ENCODE measurements at places on chromosomes 11 and 22. TPM values are rescaled to one million over a fixed set of nuclear protein-coding genes. Genes with fewer than 3 reads are reported as not detected.

ARHGAP8 gene
- 63.4 TPM for total RNA-seq

GRK3 gene
- total RNA-seq = 27.4 TPM

FREY1 gene
- 9.9 TPM for total RNA-seq

RAPSN gene
- total RNA-seq = not detected

GLB1L2 gene
- 17.1 TPM for total RNA-seq

DNA sequence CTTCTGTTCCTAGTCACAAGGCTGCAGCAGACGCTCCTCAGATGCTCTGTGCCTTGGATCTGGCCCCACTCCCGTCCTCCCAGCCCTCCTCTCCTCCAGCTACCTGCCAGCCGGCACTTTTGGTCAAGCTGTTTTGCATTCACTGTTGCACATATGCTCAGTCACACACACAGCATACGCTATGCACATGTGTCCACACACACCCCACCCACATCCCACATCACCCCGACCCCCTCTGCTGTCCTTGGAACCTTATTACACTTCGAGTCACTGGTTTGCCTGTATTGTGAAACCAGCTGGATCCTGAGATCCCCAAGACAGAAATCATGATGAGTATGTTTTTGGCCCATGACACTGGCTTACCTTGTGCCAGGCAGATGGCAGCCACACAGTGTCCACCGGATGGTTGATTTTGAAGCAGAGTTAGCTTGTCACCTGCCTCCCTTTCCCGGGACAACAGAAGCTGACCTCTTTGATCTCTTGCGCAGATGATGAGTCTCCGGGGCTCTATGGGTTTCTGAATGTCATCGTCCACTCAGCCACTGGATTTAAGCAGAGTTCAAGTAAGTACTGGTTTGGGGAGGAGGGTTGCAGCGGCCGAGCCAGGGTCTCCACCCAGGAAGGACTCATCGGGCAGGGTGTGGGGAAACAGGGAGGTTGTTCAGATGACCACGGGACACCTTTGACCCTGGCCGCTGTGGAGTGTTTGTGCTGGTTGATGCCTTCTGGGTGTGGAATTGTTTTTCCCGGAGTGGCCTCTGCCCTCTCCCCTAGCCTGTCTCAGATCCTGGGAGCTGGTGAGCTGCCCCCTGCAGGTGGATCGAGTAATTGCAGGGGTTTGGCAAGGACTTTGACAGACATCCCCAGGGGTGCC is 109.8 kb downstream of the BCR start:
- DNase-seq = peak; percentile 71

GRCh38 chr11:78441956-78442355 is 24.3 kb upstream of the GAB2 start:
- DNase-seq = no peak

DNA sequence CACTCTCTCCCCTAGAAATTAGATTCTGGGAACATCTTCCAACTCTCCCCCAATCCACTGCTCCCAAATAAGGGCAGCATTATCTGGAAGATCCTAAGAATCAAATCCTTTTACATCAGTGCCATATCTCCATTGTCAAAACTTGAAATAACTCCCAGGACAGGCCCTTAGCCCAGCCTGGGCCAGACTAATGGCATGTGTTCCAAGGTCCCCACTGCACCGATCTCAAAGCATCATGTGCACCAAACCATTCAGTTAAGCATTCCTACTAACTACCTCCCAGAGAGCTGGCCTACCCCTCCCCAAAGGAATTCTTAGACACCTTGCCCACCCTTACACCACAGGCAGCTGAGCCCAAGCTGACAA is 44.2 kb upstream of the POU2AF1 start:
- no peak for DNase-seq

DNA sequence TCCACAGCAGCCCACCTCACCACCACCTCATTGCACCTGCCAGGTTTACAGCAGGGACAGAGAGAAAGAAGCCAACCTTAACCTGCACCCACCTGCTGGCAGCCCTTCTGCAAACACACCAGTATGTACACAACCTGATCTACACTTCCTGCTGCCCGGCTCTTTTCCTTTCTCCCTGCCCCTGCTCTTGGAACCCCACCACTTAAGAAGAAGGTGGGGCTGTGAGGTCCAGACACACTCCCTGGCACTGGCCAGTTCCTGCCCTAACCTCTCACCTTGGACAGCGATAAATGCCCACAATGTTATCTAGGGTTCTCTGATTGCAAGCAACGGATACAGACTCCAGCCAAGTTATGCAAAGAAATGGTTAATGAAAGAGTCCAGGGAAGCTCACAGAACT is 10.8 kb upstream of the SLC35C1 start:
- DNase-seq = peak; percentile 61

DNA sequence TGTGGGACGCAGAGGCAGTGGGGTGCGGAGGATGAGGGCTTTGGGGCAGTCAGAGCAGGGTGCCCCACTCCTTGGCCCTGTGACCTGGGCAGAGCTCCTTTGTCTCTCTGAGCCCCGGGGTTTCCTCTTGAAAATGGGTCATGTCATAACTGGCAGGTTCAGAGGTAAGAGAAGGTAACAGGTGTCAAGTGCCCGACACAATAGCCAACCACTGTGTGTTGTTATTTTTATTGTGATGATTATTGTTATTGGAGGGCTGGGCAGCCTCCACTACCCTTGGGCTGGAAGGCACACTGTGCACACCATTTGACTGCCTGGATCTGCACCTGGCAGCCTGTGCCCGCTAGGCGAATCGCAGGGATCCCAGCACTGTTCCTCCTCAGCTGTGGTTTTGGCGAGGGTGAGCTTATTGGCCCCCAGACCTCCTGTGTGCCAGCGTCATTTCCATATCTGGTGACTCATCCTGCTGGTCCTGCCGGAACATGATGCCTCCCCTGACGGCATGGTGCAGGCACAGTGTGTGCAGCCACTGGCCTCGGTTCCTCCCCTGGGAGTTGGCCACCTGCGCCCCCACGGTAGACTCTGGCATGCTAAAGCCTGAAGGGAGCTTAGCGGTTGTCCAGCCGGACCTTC is 15.4 kb upstream of the SOX10 start:
- DNase-seq = no peak

- no peak for DNase-seq
These were observed 89.0 kb downstream of the RELT start for GRCh38 chr11:73465023-73465675.

GRCh38 chr11:117520201-117520600 is 192.5 kb downstream of the CEP164 start:
- no peak for DNase-seq

GRCh38 chr11:14029440-14029839 is 66.9 kb downstream of the SPON1 start:
- DNase-seq = no peak

- DNase-seq = no peak
These were observed 15.1 kb downstream of the MYEOV start for GRCh38 chr11:69308936-69309615.

DNA sequence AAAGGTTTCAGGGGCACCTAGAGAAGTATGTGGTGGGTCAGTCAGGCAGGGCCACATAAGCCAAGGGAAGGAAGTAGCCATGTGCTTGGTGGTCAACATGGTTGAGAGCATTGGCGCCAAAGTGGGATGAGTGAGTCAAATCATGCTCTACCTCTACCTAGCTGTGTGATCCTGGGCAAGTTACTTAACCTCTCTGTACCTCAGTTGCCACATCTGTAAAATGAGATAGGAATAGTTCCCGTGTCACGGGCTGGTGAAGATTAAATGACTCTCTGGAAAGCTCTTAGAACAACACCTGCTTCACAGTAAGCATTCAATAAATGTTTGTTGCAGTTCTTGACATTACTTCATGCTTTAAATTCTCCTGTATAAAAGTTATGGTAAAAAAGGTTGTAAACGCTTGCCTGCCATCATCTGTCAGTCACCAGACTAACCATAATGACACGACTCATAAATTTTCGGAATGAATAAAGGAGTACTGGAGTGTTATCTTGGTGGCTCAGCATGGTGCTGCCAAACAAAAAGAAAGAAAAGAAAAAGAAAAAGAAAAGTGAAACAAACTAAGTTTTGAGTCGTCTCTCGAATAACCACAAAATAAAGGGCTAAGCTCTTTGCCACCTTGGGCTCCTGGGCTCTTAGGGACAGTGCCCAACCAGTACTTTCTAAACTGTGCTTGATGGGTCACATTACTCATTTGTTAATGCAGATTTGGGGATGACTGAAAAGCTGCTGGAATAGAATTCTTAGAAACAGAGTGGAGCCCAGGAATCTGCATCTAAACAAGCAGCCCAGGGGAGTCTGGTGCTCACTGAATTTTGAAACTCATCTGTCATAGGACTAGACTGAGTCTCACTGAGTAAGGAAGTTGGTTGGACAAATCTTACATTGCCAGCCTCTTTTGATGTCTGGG is 107.6 kb downstream of the LDLRAD3 start:
- DNase-seq = no peak

GRCh38 chr22:48393041-48393370 is 1434.7 kb downstream of the BRD1 start:
- DNase-seq = no peak

GRCh38 chr11:69640260-69640994 is 529 bp upstream of the CCND1 start:
- DNase-seq = peak; percentile 57

GRCh38 chr11:96310236-96310635 is 32.8 kb downstream of the MAML2 start:
- no peak for DNase-seq

GRCh38 chr11:132205006-132205405 is 834.6 kb downstream of the NTM start:
- DNase-seq = no peak

DNA sequence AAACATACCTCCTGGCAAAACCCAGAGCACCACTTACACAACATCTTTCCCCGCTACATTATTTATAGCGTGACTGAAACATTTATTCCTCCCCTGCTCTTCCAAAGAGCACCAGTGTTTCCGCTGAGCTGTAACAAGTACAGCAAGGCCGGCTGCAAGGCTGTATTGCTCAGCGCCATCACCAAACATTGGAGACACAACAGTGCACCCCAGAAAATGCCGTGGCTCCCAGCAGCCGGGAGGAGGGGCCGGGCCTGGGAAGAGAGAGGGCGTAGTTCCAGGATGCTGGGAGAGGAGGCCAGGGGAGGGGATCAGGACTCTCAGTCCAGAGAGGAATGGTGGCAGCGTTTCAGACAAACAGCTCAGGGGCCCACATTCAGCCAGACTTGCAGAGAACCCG is 133.2 kb downstream of the DSCAML1 start:
- no peak for DNase-seq

GRCh38 chr11:93741882-93742226 is 382 bp downstream of the C11orf54 start:
- DNase-seq = peak; percentile 69

GRCh38 chr22:27438271-27438980 is 363.1 kb downstream of the MN1 start:
- DNase-seq = peak; percentile 73

DNA sequence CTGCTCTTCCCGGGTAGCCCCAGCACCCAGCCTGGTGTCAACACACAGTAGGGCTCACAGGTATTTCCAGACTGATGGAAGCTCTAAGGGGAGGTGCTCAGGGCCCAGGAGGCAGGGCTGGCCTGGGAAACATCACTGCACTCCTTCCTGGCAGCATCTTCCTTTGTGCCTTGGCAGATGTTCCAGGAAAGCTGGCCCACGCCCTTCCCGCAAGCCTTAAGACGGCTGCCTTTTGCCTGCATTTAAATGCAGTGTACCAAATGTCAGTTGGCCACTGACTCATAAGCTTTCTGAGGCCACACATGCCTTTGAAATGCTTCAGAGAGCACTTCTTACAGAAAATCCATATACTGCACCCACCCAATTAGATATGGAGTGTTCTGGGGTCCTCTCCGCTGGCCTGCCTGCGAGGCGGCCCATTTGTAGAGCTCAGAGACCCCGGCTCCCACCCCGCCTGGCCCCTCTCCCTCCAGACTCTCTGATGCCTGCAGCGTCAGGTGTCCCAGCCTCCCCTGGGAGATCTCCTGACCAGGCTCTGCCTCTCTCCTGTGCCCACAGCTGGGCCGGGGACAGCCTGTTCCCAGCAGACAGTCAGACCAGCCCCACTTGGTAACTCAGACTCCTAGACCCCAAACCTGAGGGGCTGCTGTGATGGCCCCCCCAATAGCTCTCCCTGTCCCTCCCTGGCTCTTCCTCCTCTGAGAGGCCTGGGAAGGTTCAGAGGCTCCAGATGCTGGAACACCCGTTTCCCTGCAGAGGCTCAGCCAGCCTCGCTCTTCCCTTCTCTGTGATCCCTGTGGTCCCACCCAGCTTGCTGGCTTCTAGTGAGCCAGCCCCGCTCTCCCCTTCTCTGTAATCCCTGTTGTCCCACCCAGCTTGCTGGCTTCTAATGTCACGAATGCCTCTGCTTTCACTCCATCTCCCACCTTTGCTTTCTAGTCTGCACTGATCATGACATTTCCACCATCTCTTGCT is 47.6 kb upstream of the THY1 start:
- no peak for DNase-seq

GRCh38 chr11:37038911-37039310 is 440.9 kb upstream of the RAG2 start:
- DNase-seq = no peak

DNA sequence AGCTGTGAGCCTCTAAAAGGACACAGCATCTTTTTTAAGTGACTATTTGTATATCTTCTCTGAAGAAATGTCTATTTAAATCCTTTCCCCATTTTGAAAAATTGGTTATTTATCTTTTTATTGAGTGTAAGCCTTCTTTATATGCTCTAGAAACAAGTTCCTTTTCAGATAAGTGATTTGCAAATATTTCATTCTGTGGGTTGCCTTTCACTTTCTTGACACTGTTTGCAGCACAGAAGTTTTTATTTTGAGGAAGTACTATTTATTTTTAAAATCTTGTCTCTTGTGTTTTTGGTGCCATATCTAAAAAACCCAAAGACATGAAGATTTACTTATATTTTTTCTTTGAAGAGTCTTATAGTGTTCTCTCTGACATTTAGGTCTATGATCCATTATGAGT is 40.1 kb upstream of the LYVE1 start:
- DNase-seq = no peak

DNA sequence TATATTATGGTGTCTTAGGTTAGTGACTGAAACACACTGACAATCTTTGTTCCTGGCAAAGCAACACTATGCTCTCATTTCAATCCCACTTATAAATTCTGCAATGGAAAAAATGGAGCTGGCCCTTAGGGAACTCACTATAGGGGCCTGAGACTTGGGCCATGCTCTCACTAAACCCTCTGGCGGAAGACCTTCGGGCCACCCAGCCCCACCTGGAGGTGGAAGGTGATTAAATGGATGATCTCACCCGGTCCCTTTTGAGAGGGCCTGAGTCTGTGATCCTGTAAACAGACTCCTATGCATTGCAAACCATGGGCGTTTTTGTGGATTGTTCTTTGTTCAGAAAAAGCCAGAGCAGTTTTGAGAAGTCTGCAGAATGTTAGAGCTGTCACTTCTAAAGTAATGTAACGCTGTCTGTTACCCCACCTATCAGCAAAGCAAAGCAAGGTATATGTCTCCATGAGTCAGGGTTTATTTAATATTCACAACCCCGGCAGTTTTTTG is 17.0 kb upstream of the CDON start:
- DNase-seq = no peak

DNA sequence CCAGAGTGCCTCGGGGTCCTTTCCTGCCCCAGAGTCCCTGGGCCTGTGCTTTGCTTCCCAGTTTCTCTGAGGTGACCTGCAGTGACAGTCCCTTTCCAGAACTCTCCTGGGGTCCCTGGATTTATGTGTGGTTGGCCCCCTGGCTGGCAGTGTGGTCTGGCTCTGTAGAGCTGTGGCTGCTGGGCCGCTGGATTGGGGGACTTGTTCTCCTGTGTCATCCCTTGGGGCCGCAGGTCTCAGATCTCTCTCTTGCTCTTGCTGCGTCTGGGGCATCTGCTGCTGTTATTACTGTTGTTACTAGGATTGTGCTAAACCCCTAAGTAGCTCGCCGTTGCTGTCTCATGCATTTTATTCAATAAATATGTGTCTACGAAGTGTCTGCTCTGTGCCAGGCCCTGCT is 31.9 kb downstream of the FAM83F start:
- no peak for DNase-seq

Measured in stomach (tissue), 19 donors.